ENCODE measurements at places on chromosomes 3 and 15.

GRCh38 chr3:176839901-176840300 lies 357.4 kb downstream of the TBL1XR1 start:
- DNase-seq: no peak

- no peak for DNase-seq
Measured at GRCh38 chr15:79373728-79374127, 58.4 kb upstream of the MINAR1 start.

DNA sequence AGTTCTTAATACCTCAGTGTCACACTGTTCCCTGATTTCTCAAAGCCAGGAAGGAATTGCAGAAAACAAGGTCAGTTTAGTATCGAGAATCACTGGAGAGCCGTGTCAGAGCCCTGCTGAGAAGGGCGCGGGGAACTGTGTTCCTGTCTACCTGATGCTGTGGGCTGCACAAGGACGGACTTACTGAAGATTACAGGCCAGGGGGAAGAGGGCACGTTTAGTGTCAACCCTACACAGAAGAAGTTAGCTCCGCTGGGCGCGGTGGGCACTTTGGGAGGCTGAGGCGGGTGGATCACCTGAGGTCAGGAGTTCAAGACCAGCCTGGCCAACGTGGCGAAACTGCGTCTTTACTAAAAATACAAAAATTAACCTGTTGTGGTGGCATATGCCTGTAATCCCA lies 104.1 kb downstream of the APBA2 start:
- DNase-seq: no peak

DNA sequence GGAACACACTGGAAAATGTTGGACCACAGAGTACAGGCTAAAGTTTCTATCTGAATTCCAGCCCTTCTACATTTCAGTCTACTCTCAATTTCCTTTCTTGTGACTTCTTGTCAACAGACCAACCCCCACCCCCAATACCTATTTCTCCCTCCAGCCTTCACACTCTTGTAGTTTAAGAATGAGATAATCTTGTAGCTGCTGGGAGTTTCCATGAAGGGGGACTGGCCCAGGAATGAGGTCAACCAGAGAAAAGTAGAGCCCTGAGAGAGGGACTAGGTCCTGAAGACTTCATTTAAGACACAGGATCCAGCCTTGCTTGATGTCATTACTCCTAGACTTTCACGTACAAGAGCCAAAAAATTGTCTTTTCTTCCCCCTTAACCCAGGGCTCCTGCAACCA lies 29.5 kb upstream of the FAM107A start:
- no peak for DNase-seq

DNA sequence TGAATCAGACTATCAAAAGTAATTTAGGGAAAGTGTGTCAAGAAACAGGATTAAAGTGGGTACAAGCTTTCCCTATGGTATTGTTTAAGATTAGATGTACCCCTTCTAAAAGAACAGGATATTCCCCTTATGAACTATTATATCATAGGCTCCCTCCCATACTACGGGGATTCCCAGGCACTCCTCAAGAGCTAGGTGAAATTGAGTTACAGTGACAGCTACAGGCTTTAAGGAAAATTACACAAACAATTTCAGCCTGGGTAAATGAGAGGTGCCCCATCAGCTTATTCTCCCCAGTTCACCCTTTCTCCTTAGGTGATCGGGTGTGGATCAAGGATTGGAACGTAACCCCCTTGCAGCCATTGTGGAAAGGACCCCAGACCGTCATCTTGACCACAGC lies 240.8 kb upstream of the CNTN6 start:
- DNase-seq: no peak

GRCh38 chr3:194120789-194121770 lies 14.9 kb upstream of the HES1 start:
- DNase-seq: no peak

- no peak for DNase-seq
Measured at GRCh38 chr3:113589971-113590370, 57.6 kb downstream of the SIDT1 start.

- DNase-seq: no peak
Measured at GRCh38 chr15:31083370-31083780, 18.1 kb downstream of the TRPM1 start.

DNA sequence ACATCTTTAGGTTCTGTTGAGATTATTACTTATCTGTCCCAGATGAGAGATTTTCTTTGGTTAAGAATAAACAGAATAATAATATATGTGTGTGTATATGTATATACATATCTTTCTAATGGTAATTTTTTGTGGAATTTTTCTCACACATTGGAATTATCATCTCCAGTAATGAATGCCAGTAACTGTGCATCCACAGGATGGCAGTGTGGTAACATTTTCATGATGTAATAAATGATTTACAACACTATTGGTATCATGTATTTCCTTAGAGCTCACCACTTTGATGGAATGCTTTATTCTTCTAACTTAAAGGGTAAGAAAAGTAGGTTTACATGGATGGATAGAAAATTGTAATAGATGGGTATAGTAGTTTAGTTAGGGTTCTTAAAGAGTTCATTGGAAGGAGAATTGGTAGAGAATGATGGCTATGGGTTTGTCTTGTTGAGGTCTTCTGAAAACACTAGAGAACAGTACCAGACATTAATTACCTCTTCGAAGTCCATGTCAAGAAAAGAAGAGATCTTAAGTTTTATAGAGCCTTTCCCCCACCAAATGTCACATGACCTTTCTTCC lies 78.1 kb downstream of the STT3B start:
- DNase-seq: no peak

GRCh38 chr15:98282656-98283332 lies 322.3 kb downstream of the ARRDC4 start:
- DNase-seq: no peak

GRCh38 chr3:129461022-129461421 lies 21.0 kb downstream of the IFT122 start:
- DNase-seq: no peak

DNA sequence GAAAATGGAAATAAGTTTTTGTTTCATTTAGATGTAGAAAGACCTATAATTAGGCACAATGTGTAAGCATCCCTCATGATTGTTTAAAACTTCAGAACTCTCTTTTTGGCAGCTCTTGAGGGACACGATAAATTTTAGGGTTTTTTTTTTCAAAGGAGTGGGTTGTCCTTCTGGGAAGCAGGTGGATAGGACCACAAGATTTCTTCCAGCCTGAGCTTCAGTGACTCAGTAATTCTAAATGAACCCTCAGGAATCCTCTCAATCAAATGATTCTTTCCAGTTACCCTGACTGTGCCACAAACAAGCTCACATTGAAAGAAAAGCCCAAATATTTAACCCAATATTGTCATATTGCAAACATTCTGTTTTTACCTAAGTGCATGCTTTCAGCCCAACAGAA lies 45.1 kb downstream of the COL8A1 start:
- DNase-seq: no peak

GRCh38 chr15:63922261-63922904 lies 88.6 kb upstream of the HERC1 start:
- DNase-seq: no peak

GRCh38 chr3:65837604-65838003 lies 201.1 kb downstream of the MAGI1 start:
- no peak for DNase-seq

- no peak for DNase-seq
Measured at GRCh38 chr3:89360156-89360555, 252.7 kb downstream of the EPHA3 start.

DNA sequence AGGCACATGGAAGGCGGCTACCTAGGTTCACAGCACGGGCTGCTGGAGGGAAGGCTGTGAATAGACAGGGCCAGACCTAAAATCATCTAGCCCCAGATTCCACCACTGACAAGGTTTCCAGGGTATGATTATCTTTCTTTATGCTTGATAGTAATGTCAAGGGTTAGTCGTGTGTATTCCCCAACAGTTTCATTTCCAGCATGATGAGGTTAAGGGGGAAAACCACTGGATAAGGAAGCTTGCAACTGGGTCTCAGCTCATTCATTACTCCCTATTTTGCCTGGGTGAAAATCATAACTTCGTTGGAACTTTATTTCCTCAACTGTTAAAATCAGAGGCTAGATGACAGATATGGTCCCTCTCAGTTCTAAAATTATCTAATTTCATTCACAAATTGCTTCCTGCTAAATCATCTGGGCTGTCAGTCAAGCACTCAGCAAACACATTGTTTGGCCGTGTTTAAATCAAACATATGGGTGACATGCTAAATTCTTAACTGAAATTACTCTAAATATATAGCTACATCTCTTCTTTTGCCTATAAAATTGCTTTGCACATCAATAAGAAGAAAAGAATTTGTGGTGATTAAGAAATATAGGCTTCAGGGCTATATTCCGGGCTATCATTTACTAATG lies 111.7 kb downstream of the CYP19A1 start:
- DNase-seq: no peak

GRCh38 chr3:46208167-46208704 lies at the start of gene CCR1:
Gene CCR1, minus strand, starts transcription at chr3:46208313. Its CDS starts 4,000 bp downstream, at chr3:46204313.
- DNase-seq: no peak

DNA sequence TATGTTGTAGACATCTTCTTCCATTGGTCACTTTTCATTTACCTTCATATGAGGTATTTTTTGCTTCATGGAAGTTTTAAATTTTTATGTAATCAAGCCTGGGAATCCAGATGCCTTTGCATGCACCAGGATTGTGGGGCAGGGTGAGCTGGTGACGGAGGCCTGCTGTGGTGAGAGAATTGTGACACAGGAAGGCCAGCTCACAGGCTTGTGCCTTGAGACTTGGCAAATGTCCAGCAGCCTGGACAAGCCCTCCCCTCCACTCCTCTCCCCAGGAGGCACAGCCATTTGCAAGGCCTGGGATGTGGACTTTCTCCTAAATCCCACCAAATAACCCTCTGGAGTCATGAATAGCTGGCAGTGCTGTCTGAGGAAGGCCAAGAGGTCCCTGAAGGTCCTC lies 67.4 kb downstream of the RHCG start:
- no peak for DNase-seq

- DNase-seq: no peak
Measured at GRCh38 chr3:157406394-157406793, 30.3 kb upstream of the PTX3 start.

DNA sequence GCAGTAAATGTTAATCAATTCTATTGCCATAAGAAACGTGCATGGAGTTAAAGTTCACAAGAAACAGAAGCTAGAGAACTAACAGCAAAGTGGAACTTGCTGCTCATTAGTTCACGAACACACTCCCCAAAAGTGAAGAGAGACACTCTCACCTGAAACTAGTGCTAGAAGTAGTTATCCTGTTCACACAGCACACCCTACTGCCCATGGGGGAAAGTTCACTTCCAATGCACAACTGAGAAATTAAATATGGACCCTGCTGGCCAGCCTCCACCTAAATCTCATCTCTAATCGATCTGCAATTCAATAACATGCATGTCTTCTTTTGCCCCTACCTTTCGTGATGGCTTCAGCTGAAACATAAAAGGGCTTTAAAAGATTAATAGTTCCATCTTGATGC lies 39.4 kb upstream of the FRMD4B start:
- DNase-seq: no peak

DNA sequence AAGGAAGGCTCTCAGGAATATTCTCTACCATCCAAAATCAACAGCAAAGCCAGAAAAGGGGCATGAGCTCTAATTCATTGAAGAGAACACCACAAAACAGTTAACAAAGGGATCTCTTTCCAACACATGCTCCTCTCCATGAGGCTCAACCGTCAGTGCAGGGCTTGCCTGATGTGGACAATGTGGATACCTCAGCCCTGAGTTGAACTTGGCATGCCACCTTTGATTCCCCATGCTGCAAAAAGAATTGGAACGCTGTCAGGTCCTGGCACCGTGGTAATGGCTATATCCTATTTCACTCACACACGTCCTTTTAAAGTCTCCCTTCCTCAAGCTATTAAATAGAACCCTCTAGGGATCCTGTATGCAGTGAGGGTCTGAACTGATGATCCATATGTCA lies 30.7 kb upstream of the IP6K2 start:
- DNase-seq: no peak

DNA sequence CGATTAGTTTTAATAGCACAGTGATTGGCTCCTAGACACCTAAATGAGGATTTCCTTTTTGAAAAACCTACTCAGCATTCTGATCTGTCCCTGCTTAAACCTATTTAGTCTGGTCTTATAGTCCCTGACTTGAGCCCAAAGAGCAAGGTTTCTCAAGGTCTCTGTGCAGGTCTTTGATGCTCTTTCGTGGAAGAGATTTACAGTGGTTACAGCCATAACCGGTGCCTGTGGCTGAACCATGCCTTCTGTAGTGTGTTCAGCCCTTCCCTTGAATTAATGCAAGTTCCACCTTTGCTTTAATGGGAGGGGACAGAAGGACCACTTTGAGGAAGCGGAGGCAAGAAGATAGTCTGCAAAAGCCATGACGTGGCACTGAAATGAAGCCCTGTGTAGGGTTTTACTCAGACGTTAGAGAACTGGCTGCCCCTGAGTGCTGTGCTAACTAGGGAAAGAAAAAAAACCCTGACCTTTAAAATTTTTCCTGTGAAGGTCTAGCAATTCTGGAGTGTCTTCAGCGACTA lies 43.0 kb downstream of the ZBTB38 start:
- DNase-seq: no peak

DNA sequence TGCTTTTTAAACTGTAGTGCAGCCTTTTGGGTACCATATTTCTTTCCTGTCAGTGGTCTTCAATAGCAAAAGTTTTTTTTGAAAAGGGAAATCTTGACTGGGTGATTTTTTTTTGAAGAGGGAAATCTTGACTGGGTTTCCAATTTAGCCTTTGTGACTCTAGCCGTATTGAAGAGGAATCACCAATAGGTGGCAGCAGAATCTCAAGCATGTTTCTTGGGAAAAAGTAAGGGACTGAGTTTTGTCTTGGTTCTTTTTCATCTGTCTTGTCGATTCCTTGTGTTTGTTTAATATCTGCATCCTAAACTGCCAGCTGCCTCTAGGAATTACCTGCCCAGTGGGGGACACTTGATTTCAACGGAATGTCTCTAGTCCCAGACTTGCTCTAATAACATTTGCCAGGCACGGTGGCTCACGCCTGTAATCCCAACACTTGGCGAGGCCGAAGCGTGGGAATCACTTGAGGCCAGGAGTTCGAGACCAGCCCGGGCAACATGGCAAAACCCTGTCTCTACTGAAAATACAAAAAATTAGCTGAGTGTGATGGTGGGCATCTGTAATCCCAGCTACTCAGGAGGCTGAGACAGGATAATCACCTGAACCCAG lies 89.2 kb downstream of the RBPMS2 start:
- DNase-seq: no peak

- no peak for DNase-seq
Measured at GRCh38 chr3:155354658-155355057, 61.2 kb upstream of the STRIT1 start.

GRCh38 chr3:34279901-34280300 lies 481.5 kb downstream of the PDCD6IP start:
- no peak for DNase-seq

- DNase-seq: no peak
Measured at GRCh38 chr3:189947948-189948723, 172.6 kb downstream of the P3H2 start.

DNA sequence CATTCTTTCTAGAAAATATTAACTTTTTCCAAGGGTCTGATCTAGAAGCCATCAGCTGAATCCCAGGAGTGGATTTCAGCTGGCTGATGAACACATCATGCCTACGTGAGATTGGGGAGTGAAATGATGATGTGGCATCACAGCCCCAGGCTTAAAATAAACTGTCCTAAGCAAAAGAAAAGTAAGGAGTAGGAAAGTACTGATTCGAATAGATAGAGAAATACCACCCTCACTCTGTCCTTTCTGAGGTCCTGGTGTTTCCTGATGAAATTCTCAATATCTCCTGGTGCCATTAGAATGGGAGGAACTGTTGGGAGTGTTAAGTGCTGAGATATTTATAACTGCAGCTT lies 376.8 kb upstream of the SEMA6D start:
- DNase-seq: no peak
